ENCODE measurements at places on chromosomes 6 and 20.

- DNase-seq, result no peak
Observed at GRCh38 chr6:168078943-168079405, at the start of gene FRMD1. FRMD1 (minus strand) TSS chr6:168079212; CDS start chr6:168079094, 118 bp downstream.

- no peak for DNase-seq
Observed at GRCh38 chr6:70258483-70258882, 44.4 kb downstream of the COL9A1 start.

GRCh38 chr6:38715016-38715689 is at the start of gene DNAH8:
DNAH8 (plus strand) TSS chr6:38715311; CDS start chr6:38722810, 7,499 bp downstream.
- DNase-seq, result no peak

DNA sequence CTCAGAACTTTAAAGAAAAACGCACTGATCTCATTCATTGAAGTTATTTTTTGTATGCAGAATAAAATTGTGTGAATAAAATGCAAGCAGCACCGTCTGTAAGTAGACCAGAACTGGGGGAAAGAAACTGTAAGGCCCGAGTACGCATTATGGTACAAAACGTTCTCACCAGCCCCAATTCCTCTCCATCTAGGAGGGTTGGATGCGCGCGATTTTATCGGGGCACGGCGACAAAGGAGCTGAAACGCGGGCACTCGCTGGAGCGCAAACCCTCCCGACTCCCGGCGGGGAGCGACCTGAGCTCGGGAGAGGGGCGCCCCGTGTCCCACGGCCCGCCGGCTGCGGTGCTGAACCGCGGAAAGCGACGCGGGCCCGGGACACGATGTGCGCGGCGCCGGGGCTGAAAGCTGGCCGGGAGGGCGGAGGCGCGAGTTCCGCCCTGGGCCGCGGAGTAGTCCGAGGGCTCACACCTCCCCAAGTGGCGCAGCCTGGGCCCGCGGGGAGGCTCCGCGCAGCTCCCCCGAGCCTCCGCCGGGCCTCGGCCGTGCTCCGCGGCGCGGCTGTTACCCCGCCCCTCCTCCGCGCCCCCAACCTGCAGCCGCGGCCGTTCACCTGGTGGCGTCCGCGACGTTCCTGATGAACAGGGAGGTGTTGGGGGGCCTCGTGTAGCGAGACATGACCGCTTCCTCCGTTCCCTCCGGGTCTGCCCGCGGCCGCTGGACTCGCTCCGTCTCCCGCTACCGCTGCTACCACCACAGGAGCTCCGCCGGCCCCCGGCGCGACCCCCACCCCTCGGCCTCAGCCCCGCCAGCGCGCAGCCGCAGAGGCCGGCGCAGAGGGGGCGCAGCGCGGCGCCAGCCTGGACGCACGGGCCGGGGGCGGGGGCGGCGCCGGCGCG is at the start of gene SRSF12:
SRSF12 (minus strand) TSS at position 861 of the 898 bp plus-strand sequence; CDS start at position 677, 184 bp downstream.
- DNase-seq, result peak; percentile 15

- DNase-seq, result no peak
Observed at GRCh38 chr20:44772636-44773035, 27.0 kb downstream of the KCNK15 start.

DNA sequence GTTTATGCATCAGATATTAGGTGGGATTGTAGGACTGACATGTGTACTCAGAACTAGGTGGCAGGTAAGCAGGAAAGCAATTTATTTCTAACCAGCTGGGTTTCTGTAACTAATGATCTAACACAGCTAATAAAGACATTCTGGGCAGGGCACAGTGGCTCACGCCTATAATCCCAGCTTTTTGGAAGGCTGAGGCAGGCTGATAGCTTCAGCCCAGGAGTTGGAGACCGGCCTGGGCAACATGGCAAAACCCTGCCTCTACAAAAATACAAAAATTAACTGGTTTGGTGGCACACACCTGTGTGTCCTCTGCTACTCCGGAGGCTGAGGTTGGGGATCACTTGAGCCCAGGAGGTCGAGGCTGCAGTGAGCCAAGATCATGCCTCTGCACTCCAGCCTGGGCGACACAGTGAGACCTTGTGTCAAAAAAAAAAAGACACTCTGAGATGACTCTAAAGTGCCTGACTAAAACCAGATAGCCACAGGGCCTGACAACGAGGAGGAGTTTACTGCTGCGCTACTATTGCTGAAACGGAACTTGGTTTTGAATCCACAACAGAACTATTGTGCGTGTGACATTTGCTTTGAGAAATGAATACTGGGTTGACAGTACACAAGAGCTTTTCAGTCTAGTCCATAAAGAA is 29.2 kb upstream of the CEP85L start:
- no peak for DNase-seq

- no peak for DNase-seq
Observed at GRCh38 chr20:5662769-5663168, 87.4 kb upstream of the SHLD1 start.

DNA sequence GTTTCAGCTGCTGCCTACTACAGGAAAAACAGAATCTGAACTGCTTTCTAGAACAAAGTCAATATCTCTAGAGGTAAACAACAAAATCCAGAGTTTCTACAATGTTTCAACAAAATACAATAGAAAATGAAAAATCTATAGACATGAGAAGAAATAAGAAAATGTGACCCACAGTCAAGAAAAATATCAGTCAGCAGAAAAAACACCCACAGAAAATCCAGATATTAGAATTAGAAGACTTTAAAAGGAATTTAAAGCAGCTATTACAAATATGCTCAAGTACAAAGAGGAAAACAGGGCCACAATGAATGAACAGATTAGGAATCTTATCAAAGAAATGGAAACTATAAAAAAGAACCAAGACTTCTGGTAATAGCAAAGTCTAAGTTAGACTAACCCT is 26.4 kb upstream of the ANKRD60 start:
- DNase-seq, result no peak

DNA sequence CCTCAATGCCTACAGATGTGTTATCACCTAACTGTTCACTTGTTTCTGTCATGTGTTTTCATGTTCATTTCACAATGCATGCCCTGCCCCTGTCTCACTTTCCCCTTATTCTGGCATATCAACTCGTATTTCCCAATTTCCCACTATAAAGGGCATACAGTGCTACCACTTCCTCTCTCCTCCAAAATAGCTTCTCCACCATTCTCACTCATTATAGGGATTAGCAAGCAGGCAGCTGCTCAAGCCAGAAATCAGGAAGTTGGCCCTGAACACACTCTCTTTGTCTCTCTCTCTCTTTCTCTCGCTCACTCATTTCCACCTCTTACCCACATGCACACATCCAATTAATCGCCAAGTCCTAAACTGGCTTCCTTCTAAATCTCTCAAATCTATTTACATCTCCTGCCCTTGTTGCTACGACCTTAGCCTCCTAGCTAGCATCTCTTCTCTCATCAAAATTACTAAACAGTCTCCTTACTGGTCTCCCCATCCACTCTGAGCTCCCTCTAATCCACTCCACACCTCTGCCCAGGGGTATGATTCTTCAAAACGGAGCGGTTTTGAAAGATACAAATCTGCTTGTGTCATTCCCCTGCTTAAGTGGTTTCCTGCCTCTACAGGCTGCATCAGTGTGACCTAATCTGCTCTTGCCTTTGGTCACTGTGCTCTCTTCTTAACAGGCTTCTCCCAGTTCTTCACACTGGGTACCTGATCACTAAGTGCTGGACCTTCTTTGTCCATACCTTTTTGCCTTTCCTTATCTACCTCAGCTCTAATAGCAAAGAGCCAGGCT is 196.2 kb downstream of the BTBD9 start:
- no peak for DNase-seq

DNA sequence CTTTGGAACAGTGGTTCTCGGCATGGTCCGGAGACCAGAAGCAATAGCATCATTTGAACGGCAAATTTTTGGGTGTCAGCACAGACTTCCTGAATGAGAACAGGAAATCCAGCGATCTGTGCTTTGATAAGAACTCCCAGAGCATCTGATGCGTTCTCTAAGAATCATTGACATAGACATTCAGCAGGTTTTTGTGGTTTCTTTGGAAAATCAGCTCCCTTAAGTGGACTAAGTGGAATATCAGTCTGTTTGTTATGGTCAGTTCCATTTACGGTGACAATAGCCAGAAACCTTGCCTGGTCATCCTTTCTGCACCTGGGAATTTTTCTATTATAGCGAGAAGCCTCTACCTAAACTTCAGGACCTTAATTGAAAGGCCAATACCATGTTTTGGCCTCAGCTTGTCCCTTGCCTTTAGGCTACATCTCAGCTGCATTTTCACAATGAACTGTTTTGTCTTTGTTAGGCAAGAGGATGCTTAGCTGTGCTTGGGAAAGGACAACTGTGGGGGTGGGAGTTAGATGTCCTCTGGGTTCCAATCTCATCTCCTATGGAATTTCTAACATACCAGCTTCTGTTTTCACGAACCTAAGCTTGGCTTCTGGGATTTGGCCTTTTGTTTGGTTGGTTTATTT is 299.7 kb downstream of the CDKAL1 start:
- DNase-seq, result no peak

- no peak for DNase-seq
Observed at GRCh38 chr20:60101201-60101890, 143.1 kb downstream of the CDH26 start.

DNA sequence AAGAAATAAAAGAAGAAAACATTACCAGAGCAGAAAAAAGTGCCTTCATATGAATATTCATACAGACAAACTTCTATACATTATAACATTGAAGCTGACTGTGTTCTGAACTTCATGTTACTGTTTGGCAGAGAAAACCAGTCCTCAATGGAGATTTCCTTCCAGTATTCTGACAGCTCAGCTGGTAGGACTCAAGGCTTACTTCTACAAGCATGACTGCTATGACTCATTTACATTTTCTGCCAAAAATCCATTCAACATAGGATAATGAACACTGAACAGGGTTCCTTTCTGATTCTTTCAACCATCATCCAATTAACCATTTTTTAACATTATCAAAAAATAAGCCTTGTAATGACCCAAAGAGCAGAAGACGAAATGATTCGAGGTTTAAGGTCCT is 25.4 kb downstream of the COL9A1 start:
- no peak for DNase-seq

GRCh38 chr6:19180348-19181072 is 656.7 kb upstream of the ID4 start:
- no peak for DNase-seq

DNA sequence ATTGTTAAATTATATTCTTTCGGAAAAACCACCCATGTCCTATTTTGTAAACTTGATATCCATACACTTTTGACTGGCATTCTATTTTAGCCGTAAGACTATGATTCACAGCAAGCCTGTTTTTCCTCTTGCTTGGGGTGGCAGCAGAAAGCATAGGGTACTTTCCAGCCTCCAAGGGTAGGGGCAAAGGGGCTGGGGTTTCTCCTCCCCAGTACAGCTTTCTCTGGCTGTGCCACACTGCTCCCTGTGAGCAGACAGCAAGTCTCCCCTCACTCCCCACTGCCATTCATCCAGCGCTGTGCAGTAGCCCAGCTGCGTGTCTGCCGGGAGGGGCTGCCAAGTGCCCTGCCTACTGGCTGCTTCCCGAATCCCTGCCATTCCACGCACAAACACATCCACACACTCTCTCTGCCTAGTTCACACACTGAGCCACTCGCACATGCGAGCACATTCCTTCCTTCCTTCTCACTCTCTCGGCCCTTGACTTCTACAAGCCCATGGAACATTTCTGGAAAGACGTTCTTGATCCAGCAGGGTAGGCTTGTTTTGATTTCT is 2.1 kb upstream of the ESR1 start:
- no peak for DNase-seq

- DNase-seq, result no peak
Observed at GRCh38 chr6:112117554-112117953, 30.2 kb downstream of the FAM229B start.

GRCh38 chr20:25090492-25091429 is 8.8 kb upstream of the VSX1 start:
- DNase-seq, result peak; percentile 51

DNA sequence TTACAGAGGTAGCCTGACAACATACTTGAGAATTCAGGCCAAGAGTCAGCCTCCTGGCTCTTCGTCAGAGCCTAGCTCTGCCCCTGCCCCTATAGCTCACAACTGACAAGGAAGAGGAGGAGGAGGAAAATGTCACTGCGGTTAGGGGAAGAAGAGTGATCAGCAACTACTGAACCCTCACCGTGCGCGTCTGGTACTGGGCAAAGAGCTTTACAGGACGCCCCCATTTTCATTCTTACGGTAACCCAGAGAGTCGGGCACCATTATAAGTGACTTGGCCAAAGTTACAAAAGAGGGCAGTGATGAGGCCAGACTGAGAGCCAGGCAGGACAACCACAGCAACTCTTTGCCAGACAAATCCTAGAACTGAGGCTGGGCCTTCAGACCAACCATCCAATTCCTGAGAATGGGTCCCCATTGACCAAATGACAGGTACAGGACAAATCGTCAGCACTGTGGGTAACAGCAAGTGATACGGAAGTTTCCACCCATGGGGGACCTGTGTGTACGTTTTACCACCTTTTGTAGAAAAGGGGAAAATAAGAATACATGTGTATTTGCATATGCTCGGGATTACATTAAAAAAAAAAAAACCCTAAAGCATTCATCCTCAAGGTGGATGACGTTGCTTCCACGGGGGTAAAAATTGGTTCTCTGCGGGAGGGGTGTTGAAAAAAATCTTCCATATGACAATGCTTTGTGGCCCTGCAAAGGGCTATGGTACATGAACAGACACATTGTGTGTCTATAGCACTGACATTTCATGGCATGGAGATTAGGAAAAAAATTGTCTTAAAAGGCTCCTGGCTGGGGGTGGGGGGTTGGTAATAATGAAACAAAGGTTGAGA is 118.0 kb downstream of the NFATC2 start:
- DNase-seq, result peak; percentile 25

GRCh38 chr20:47454298-47455132 is 47.2 kb upstream of the NCOA3 start:
- no peak for DNase-seq

DNA sequence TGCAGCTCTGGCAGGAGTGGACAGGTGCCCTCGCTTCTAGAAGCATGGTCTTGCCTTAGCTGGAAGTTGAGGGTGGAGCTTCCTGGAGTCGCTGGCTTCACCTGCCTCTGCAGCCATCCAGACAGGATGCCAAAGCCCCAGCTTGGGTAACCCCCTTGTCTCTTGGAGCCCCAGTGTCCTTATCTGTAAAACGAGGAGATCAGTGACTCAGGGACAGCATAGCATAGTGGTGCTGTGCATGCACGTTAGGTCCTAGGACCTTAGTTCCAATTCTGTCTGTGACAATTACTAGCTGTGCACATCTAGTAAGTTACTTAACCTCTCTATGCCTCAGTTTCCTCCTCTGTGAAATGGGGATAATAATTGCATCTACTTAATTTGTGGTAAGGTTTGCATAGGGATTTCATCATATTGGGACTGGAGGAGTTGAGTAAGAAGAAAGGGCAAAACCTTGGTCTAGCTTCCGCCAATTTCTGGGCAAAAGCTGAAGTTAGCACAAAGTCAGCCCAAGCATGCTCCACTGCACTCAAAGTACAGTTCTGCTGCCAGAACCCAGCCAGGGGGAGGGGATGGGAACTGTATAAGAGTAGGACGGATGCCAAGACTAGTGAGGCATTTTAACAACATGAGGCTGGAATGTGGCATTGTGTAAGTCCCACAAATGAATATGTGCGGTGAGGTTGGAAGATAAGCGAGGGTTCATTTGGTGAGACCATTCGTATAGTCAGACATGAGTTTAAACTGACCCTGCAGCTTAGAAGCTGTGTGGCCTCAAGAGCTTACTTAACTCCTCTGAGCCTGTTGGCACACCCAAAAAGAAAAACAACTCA is 24.5 kb downstream of the TOX2 start:
- DNase-seq, result no peak

- DNase-seq, result peak; percentile 26
Observed at GRCh38 chr6:111992851-111993250, 61.1 kb upstream of the CCN6 start.

GRCh38 chr20:44137266-44137801 is 49.7 kb downstream of the JPH2 start:
- DNase-seq, result no peak

- no peak for DNase-seq
Observed at GRCh38 chr6:139649732-139650131, 275.3 kb upstream of the CITED2 start.

Measured in stimulated activated CD4-positive, alpha-beta T cell treated with anti-CD3 and anti-CD28 coated beads, Interleukin-4, amount 100 ng/mL, for 4 hours (primary cell).